ENCODE measurements at places on chromosomes 4 and X.

- no peak for DNase-seq
Observed at GRCh38 chrX:84189125-84189524, 1.1 kb upstream of the RPS6KA6 start.

GRCh38 chr4:183721207-183722081, 62.4 kb downstream of the TRAPPC11 start:
- DNase-seq, result peak; percentile 60

GRCh38 chr4:176789955-176790354, 2.8 kb downstream of the VEGFC start:
- DNase-seq, result peak; percentile 80

GRCh38 chr4:17332478-17332877, 179.4 kb downstream of the QDPR start:
- DNase-seq, result no peak

DNA sequence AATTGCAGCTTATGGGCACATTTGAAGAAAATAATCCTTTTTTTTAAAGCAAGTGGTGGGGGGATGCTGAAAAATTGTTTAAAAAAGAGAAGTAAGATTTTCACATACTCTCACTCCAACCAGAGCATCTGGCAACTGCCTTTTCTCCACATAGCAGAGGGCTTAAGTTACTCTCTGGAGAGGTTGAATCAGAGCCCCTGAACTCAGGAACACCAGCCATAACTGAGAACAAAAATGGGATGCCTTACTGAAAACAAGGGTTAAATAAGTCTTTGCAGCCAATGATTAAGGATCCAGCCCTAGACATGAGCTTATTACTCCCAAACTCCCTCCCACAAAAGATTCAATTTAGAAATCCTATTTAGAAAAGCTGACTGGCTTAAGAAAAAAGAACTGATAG, 27.5 kb downstream of the CASK start:
- DNase-seq, result no peak

- DNase-seq, result no peak
Observed at GRCh38 chr4:78962597-78963115, 23.4 kb upstream of the PAQR3 start.

DNA sequence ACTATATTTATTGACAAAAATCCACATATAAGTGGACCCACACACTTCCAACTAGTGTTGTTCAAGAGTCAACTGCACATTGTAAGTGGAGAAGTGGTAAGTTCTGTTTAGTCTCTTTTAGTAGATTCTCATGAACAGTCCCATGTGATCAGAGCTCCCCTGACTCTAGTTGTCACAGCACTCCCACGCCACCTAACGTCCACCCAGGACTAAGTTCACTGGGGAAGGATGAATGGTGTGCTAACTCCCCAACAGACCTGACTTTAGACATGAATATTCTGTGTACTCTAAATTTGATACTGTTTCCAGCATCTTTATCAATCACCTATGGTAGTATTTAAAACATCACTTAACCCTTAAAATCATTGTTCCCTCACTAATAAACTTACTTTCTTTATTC, 59.8 kb downstream of the PACRGL start:
- DNase-seq, result no peak

- no peak for DNase-seq
Observed at GRCh38 chr4:46933686-46934085, 24.6 kb upstream of the COX7B2 start.

DNA sequence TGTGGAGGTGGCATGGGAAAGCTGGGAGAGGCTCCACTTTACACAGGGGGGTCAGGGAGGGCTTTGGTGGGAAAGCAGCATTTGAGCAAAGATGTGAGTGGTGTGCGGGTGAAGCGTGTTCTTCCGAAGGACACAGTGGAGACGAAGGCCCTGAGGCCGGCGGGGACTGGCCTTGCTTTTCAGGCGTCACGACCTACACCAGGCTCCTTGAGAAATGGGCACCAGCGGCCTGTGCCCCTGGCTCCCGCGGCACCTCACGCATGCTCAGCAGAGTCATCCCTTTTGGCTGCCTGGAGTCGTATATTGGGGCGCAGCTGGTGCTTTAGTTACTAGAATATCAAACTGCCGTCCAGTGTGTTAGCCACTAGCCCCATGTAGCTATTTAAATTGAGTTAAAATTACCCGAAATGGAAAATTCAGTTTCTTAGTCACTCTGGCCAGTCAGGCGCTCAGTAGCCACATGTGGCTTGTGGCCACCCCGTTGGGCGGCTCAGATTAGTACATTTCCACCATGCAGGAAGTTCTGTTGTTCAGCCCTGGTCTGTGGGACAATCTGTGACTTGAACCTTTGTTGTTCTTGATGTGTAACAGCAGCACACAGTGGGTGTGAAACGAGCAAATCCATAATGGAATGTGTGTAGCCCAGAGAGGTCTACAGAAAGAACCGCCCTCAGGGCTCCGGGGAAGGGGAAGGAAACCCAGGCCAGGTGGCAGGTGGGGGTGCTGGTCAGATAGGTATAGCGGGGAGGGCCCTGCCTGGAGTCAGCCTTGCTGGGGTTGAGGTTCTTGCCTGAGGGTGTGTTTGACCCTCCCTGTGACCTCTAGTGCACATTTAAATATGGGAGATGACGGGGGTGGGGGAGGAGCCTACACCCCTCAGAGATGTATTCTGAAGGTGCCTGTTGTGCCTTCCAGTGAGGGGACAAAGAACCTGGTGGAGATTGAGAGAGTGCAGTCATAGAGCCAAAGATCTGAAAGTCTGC, 30.4 kb downstream of the TBC1D14 start:
- DNase-seq, result no peak

- DNase-seq, result no peak
Observed at GRCh38 chr4:31290836-31291235, 570.7 kb downstream of the PCDH7 start.

- DNase-seq, result peak; percentile 27
Observed at GRCh38 chrX:19535476-19535875, 20.2 kb upstream of the MAP3K15 start.

DNA sequence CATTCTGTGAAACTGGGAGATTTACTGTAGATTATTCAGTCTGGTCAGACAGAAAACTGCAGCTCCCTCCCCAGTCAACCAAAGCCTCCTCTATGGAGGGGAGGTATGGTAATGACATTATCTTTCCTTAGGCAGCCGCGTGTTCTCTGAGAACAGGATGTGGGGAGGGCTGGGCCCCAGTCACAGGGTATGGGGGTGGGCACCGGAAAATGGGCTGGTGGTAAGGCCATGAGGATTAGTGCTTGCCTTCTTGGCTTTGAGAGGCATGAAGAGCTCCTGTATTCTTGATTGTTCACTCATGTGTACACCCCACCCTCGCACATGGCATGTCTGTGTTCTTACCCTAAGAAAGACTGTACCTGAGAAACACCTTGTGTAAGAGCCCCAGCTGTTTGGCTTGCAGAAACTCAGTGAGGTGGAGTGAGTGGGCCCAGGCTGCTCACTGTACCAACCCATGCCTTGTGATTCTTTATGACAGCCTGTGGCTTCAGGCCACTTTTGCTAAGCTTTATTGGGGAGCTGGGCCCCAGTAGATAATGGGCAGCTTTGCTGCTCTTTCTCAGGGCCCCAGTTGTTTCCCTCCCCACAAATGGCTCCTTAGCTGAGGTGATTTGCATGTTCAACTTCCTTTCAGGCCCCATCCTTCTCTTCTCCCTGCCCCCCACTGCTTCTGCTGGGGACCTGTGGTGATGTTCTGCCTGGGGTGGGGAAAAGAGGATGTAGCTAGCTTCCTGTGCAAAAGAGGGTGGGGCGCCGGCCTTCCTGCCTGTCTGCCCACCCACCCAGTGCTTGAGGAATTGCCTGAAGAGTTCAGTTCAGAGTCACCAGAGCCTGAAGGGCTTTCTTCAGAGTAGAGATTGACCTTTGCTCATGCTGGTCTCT, 30.7 kb downstream of the MSN start:
- peak; percentile 57 for DNase-seq

- DNase-seq, result peak; percentile 11
Observed at GRCh38 chr4:37737466-37737865, 51.3 kb upstream of the RELL1 start.

DNA sequence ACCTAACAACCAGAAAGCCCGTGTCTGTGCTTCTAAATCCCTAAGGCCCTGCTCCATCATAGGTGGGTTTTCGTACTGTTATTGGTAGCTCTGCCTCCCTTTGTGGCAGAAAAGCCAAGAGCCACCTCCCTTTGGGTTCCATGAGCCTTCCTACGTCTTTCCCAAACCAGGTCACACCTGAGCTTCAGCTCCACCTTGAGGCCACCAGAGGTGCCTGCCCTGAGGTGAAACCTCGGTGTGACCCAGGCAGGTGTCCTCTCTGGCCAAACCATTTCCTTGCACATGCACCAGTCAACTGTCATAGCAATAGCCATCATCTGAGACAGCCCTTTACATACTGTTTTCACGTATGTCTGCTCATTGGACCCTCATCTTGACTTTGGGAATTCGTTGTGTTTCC, 188.0 kb upstream of the RBPJ start:
- DNase-seq, result no peak

GRCh38 chr4:23931489-23931830, 41.6 kb upstream of the PPARGC1A start:
- no peak for DNase-seq

DNA sequence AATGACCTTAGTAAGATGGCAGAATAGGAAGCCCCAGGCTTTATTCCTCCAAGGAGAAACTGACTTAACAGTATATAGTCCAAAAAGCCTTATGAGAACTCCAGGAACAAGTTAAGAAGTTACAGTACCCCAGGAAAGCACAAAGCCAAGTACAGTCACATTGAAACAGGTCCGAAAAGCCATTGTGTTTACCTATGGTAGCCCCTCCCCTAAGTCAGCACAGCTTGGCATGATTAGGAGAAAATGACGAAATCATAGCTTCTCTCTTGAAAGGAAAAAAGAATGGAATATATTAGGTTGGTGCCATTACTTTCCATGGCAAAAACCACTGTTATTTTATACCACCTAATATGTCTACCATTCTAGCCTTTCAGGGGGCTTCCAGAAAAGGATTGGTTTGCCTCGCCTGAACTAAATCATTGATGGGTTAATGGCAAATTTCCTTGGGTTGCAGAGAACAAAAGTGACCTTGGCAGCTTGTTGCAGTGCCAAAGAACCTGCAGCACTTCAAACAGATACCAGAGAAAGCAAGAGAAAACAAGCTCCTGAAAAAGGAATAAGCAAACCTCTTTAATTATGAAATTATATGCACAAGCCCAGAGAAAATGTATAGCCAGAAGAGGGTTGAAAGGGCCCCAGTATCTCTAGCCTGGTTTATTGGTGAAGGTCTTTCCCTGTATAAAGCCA, 130.6 kb downstream of the PTCHD1 start:
- no peak for DNase-seq

DNA sequence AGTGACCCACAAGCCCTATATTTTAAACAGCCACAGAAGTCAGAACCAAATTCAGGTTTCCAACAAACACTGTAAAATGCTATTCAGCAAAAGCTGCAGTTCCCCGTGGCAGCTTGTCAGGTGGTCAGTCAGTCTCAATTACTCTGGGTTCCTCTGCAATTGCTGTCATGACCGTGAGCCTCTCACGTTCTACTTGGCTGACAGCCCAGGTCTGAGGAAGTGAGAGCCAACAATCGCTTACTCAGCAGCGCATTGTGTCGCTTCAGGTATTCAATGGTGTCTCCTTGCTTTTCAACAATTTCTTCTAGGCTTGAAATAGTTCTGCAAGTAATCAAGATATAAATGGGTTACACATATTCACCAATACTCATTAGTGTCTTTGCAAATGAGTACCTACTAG, 25.8 kb downstream of the TRIM75 start:
- peak; percentile 86 for DNase-seq

- DNase-seq, result no peak
Observed at GRCh38 chrX:112798736-112799135, 41.9 kb downstream of the AMOT start.

DNA sequence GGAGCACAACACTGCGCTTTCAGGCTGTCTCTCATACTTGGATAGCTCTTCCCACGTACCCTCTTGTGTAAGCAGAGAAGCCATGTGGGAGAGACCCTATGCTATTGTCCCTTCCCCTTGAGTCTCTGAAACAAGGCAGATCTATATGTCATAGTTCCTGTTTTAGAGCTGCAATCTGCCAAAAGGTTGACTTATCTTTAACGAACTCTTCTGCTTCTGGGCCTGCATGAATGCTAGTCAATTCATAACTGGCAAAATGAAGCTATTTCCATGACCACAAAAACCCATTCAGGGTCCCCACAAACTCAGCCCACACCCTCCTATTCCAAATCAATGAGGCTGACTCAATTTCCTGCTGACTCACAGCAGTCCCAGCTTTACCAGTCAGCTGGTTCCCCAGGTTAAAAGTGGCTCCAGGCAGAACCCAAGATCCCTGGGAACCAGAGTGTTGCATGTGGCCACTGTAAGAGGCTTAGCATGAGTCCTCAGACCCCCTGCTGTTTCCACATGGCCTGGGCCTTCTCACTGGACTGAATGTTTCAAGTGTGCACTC, 25.3 kb upstream of the SOD3 start:
- peak; percentile 9 for DNase-seq

DNA sequence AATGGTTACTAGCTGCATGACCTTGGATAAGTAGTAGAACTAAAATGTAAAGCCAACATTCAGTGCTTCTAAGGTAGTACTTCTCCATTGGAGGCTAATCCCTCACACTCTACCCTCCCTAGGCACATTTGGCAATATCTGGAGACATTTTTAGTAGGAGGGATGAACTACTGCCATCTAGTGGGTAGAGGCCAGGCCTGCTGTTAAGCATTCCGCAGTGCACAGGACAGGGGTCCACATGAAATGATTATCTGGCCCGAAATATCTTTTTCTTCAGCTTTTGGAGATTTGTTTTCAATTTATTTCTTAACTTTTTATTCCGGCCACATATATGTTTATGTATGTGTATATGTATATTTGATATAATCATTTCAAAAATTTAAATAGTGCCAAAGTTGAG, 36.0 kb upstream of the SPANXC start:
- DNase-seq, result peak; percentile 56
